ENCODE measurements at places on chromosomes 4 and X.

GRCh38 chrX:148504506-148504905, 4.1 kb downstream of the AFF2 start:
- DNase-seq, result no peak

DNA sequence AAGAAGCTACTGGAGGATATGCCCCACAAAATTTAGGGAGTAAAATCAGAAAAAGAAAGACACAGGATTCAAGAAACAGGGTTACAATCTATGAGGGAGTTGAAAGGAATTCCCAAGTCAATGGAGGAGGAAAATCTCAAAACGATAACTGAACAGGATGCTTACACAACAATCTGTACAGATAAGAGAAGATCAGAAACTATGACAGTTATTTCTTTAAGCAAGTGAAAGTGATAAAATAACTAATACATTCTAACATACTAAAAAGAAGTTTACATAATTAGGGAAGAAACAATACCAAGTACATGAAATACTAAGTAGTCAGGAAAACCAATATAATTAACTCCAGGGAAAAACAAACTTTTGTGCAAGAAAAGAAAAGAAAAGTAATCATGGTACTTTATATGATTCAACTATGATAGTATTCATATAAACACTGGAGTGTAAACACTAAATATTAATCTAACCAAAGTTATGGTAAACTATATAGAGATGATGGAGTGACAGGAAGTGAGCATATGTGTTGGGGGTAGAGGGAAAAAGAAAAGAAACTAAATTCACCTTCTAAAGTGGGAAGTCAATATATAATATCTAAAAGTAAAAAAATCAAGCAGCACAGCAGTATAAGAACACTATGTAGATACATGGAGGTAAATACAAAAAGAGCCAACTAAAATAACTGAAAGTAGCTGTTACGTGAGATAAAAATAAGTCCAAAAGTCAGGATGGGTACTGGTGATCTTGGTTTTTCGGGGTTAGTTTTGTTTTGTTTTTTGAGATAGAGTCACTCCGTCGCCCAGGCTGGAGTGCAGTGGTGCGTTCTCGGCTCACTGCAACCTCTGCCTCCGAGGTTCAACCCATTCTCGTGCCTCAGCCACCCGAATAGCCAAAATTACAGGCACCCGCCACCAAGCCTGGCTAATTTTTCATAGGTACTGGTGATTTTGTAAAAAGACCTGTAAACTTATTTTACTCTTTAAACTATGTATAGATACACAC, 99.3 kb downstream of the TEX11 start:
- DNase-seq, result no peak

DNA sequence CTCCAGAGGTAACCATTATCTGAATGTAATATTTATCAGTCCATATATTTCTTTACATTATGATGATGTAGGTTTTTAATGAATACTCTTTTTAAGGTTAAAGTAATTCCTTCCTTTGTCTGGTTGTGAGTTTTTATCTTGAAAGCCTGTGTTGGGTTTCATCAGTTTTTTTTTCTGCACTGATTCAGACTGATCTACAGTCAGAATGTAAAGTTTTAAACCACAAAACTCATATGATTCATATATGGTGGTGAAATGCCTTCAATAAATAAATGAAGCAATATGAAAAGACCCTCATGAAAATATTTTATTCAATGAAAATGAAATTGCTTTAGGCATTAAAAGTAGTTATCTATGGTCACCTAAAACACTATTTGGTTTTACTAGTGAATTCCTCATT, 47.1 kb downstream of the SORBS2 start:
- DNase-seq, result no peak

GRCh38 chr4:39718366-39719323, 20.7 kb downstream of the UBE2K start:
- no peak for DNase-seq

DNA sequence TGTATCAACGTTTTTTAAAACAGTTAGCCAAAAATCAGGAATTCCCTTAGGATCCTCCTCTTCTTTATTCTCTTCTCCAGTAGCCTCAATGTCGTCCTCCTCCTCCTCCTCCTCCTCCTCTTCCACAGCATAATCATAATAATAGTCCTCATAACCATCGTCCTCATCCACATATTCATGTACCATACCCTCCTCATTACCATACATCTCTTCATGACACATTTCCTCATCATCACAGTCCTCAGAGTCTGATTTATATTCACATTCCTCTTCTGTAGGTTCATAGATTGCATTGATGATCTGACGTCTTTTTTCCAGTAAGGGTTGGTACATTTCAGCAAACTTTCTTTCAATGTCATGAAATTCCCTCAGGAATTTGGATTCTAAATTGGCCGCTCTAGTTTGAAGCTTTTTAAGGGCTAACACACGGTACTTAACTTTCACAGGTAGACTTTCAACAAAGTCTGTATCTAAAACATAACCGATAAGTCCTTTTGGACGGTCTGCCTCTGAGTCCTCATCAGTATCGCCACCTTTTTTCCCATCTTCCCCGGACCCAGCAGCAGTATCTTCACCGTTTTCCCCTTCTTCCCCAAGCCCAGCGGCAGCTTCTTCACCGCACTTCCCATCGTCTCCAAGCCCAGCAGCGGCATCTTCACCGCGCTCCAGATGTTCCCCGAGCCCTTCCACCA, 771 bp downstream of the NAP1L2 start:
- no peak for DNase-seq

DNA sequence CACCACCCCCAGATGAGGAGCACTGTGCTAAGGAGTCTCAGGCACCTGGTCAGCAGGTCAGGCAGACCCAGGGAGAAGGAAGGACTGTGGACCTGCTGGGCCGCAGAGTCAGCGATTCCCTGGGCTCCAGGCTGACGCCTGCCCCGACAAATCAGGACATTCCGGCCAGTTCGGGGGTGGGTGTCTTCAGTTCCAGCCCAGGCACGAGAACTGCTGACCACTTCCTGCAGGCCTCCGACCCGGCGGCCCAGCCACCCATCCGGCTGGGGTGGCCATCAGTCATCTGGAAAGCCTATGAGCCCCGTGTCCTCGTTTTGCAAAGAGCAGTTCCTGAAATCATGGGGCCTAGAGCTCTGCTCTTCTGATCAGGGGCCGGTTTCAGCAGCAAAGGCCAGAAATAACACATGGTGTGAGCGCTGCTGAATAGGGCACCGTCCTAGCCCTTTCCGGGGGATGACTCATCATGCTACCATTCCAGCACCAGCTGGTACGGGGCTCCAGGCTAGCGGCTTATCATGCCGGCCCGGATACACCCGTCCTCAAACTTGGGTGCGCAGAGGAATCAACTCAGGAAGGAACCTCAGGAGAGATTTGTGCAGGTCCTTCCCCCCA, 7.8 kb upstream of the SH3TC1 start:
- DNase-seq, result no peak

DNA sequence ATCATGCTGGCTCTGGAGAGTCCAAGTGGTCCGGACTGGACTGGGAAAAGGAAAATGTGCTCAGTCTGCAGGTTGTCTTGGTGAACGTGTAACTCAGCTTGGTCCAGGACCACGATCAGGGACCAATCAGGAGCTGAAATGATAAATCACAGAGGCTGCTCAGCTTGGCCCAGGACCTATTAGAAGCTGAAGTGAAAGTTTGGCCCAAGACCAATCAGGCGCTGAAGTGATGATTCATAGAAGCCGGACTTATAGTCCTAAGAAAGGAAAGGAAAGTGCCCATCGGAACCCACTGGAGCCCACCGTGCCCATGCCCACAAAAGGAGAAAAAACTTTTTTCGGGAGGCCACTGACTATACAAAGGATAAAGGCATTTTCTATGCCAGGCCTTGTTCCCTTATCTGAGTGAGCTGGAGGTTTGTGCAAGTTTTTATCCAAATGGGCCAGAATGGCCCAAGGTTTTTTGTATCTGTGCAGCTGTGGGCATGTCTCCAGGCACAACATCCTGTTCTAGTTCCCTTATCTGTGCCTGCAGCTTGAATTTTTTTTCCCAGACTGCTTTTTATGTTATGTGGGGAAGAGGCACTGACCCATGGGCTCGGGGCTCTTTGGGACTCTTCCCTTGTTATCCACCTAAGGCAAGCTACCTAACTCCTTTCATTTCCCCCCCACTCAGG, 194.4 kb downstream of the FAM133A start:
- no peak for DNase-seq

DNA sequence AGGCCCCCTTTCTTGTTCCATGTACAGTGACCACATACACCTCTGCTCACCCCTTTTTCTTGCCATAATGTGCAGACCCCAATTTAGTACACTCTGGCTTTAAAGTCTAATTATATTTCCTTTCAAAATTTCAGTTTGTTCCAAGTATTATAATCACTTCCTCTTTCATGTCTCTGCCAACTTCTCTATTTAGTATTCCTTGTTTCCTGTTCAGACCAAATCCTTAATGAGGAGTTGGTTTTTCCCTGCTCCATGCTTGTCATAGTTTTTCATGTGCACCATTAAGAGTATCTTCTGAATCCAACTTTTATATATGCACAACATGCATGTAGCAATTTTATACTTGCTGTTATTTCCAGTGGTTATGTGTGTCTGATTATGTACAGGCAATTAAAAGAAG, 32.3 kb downstream of the USP53 start:
- DNase-seq, result no peak

DNA sequence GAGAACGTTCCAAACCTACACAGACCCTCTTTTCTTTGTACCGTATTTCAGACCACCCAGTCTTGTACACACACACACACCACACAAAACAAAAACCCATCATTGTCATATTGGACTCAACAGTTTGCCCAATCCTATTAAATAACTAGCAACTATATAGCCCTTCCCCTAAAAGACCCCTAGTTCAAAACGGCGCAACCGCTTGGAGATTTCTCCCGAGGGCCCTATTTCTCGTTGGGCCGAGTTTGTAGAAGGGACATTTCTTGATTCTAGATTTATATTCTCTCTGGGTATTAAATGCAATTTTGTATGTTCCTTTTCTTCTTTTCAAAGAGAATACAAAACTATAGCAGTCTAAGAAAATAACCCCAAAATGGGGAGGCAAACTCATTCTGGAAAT, 547 bp upstream of the PDGFRA start:
- DNase-seq, result no peak

DNA sequence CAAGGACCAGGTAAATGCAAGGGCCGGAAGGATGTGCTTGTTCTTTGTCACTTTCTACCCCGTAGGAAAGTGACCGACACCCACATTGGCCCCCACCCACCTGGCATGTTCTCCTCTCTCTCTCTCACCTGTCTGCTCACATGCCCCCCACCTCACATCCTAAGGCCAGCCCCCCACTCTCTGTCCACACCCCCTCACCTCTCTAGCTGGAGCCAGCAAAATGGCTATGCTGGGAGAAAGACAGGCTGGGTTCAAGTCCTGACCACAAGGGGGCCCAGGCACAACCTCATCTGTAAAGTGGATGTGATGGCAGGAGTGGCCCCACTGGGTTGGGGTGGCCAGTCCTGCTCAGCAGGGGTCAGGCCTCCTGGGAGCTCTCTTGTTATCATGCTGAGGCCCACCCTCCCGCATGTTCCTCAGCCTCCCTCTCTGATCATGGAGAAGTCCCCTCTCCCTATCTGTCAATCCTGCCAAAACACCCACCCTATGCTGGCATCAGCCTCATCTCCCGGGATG, 1.7 kb upstream of the PPP2R2C start:
- no peak for DNase-seq

- DNase-seq, result no peak
Measured at GRCh38 chr4:38177641-38178391, 217.6 kb downstream of the PTTG2 start.

Measured in AG09319 (cell line).